ENCODE measurements at places on chromosomes 1 and 21.

DNA sequence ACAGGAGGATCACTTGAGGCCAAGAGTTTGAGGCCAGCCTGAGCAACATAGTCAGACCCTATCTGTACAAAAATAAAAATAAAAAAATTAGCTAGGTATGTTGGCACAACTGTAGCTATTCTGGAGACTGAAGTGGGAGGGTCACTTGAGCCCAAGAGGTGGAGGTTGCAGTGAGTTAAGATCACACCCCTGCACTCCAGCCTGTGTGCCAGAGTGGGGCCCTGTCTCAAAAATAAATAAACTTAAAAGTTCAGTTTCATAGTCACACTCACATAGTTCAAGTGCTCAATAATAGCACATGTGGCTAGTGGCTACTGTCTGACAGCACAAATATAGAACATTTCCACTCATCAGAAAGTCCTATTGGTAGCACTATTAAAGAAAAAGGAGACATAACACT, 5.2 kb upstream of the EVI5 start:
- no peak for DNase-seq

- no peak for DNase-seq
These were observed 8.9 kb upstream of the ADORA3 start for GRCh38 chr1:111512132-111512889.

DNA sequence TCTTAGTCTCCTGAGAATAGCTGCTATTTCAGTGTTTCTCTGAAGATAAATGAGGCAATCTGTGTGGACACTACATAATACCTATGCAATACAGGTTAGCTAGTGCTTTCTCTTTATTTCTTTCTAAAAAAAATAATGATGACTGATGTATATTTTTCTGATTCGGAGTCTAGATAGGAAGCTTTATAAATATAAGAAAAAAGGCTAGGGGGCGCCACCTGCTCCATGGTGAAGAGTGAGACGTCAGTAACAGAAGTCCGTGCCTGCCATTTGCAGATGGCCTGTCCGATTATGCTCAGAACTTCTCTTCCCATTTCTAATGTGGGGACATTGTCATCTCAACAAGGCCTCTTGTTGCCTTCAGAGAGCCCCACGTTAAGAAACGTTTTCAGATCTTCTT, 26.4 kb downstream of the QSOX1 start:
- DNase-seq, result peak; percentile 34

DNA sequence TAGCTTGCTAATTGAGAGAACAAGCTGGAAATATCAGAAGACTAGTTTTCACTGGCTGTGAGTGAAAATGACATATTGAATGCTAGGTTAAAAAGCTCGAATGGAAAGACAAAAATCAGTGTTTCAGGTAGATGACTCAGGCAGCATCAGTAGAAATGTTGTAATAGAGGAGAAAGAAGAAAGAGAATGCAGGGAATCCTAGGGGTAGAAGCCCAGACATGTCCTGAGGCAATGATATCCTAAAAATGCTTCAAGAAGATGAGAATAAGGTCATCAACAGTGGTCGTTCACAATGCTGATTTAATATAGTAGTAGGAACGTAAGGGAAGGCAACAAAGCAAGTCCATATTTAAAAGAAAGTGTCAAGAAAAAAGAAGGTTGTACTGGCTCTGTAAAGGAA, 96.7 kb upstream of the HP1BP3 start:
- no peak for DNase-seq

DNA sequence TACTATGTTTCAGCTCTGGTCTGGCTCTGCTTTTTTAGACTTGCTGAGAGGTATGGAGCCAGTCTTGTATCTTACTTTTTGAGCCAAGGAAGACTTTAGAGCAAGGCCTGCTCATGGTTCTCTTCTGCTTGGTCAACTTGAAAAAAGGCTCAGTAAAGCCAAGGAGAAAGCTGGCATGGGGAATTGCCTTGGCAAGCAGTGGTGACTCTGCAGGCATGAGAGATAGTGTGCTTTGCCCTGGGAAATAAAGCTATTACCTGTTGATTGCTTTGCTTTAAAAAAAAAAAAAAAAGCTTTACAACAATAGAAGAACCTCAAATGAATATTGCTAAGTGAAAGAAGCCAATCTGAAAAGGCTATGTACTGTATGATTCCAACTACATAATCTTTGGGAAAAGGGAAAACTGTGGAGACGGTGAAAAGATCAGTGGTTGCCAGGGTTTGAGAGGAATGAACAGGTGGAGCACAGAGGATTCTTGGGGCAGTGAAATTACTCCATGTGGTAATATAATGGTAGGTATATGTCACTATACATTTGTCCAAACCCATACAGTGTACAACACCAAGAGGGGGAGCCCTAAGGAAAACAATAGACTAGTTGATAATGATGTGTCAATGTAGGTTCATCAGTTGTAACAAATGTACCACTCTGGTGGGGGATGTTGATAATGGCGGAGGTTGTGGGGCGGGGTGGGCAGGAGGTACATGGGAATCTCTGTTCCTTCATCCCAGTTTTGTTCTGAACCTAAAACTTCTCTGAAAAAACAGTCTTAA, 87.6 kb downstream of the HMCN1 start:
- no peak for DNase-seq

GRCh38 chr1:236002572-236002971, 62.3 kb downstream of the NID1 start:
- no peak for DNase-seq

GRCh38 chr1:247293047-247293446, 37.2 kb downstream of the VN1R5 start:
- DNase-seq, result peak; percentile 29

DNA sequence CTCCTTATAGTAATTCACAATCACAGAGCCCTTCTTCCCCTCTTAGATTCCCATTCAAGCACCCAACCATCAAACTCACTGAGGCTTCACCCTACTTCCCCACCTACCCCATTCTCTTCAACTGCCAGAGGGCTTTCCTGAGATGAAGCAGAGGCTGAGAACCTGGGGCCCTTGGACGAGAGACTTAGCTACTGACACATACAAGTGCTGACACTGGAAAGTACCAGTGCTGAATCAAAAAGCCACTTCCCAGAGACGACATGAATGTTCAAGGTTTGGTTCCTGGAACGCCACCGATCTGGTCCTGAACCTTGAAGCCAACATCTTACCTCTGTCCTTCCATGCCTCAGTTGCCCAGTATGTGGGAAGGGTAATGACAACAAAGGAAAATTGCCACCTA, 16.6 kb upstream of the RAP1A start:
- no peak for DNase-seq

GRCh38 chr1:238492271-238492670, 601.5 kb upstream of the ZP4 start:
- no peak for DNase-seq

DNA sequence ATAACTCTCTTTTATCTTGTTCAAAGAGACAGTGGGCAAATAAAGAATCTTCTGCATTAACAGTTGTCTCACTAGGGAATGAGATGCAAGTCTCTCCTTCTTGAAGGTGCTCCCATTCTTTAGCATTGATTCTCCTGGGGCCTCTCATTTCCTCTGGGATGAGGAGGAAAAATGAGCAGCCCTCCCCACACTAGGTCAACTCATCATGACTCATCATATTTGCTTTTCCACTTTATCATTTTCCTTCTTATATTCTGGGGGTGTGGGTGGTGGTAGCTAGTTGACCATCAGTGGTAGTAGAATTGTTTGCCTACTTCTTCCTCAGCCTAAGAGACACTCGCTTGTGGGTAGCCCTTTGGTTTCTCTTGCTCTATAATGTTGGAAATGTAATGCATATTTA, 182.0 kb upstream of the C1orf87 start:
- DNase-seq, result peak; percentile 36

DNA sequence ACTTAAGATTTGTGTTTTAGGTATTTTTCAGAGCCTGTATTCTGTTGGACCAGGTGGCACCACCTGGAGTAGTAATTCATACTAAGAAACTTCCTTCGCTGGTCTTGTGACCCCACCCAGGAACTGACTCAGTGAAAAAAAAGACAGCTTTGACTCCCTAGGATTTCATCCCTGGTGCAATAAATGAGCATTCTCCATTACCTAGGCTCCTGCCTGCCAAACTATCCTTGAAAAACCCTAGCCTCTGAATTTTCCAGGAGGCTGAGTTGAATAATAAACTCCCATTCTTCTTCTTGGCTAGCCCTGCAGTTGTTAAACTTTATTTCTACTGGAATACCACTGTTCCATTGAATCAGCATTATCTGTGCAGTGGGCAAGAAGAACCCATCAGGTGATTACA, 10.6 kb upstream of the RGS18 start:
- DNase-seq, result peak; percentile 7

DNA sequence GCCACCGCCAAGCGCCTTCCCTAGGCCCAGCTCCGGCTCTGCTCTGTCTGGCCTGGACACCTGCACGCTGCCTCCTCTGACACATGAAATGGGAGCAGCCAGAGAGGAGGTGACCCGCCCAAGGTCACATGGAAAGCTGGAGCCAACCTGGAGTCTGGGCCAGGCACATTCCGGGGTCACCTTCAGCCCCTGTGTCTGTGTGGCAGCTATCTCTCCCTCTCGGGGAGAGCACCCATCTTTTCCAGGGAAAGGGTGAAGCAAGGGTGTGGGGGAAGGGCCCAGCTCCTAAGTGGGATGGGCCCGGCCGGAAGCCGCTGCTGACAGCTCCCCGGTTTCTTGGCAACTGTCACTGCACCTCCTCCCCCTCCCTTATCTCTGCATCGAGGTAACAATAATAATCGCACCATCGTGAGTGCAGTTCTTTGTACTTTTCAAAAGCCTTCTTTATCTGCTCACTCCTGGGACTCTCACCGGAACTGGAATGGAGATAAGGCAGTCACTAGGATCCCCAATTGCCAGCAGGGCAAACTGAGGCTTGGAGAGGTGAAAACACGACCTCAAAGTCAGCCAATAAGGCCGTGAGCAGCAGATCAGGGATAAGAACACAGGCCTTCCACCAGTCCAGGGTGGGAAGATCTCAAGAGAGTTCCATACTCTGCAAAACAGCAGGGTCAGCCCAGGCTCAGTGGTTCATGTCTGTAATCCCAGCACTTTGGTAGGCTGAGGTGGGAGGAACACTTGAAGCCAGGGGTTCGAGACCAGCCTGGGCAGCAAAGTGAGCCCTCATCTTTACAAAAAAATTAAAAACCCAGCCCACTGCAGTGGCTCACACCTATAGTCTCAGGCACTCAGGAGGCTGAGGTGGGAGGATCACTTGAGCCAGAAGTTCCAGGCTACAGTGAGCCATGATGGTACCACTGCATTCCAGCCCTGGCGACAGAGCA, 36.9 kb downstream of the RAP1GAP start:
- DNase-seq, result no peak

DNA sequence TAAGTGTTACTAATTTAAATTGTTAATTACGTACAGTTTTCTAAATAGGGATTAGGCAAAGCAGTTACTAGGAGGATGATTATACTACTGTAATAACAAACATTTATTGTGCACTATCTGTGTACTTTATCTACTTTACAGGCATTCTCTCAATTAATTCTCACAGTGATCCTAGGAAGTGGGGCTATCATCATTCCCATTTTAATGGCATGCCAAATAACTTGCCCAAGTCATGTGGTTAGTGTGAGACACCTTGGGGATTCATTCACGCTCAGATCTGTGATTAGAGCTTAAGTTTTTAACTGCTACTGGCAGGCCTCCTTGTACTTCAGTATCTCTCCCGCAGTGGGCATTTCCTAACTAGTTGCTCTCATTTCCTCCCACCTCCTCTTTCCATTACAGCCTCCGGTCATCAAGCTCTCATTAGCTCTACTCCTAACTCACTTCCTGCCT, 11.5 kb downstream of the PHLDA3 start:
- DNase-seq, result no peak

- no peak for DNase-seq
These were observed 83.4 kb upstream of the PLPPR4 start for GRCh38 chr1:99180915-99181314.

GRCh38 chr1:113133759-113134158, 60.8 kb downstream of the LRIG2 start:
- no peak for DNase-seq
